ENCODE measurements at places on chromosomes 2 and 18.

GRCh38 chr2:168255103-168255502 is 7.7 kb upstream of the STK39 start:
- no peak for DNase-seq

DNA sequence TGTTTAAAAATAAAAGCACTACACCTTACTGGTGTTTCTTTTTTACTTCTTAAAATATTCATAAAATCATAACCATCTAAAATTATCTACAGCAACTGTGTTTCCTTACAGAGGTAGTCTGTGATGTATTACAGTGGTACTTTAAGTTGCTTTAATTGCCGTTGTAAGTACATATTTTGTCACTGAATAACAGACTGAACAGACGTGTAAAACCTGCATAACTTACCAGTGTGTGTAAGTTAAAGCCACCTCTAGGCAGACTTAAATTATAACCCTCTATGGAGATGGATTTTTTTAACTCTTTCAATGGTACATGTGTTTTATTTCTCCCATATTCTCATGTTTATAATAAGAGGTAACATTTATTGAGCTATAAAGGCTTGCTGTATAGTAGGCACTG is 166.8 kb downstream of the NR4A2 start:
- no peak for DNase-seq

DNA sequence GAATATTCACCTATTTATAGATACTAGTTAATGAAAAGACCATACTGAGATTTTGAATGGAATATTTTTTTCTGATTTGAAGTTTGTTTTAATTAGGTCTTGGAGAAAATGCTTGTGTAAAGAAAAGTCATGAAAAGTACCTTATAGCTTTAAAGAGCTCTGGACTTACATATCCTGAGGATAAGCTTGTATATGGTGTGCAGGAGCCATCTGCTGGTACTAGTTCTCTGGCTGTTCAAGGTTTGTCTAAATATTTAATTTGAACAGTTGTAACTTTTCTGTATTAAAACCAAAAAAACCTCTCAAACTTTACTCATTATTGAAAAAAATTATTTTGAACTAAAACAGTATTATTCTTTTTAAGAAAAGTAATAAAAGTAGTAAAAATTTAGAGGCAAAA is 50.1 kb downstream of the UBR3 start:
- no peak for DNase-seq

DNA sequence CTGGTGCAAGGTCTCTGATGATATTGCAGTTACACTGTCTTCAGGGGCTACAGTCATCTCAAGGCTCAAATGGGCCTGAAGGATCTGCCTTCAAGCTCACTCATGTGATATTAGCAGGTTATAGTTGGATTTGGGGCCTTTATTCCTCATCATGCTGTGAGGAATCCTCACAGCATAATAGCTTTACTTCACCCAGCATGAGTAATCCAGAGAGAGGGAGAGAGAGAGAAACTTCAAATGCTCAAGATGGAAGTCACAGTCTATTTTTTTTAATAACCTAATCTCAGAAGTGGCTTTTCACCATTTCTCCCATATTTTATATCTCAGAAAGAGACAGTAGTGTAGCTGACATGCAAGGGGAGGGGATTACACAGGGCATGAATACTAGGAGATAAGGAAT is 658.7 kb downstream of the EPHA4 start:
- no peak for DNase-seq

- DNase-seq: no peak
Measured at GRCh38 chr18:3458952-3459853, 9.2 kb downstream of the TGIF1 start.

GRCh38 chr18:8989855-8990254 is 112.6 kb upstream of the NDUFV2 start:
- no peak for DNase-seq

GRCh38 chr2:44934983-44935728 is 6.3 kb upstream of the SIX3 start:
- DNase-seq: no peak

DNA sequence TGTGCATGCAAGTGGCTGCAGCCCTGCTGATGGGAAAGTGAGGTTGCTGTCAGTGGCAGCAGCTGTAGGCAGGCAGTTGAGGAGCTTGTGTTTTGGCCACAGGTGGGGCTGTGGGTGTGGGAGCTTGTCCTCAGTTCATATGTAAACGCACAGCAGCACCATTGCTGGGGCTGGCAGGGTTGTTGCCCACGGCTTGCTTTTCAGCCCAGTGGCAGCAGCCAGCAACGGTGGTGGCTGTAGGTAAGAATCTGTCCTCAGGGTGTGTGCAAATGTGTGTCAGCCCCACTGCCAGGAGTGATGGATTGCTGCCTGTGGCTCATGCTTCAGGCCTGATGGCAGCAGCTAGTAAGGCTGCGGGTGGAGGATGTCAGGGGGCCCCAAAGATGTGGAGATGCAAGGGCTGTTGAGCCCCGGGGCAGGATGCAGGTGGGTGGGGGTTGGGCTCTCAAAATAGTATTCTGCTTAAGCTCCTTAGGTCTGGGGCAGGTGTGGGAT is 141.3 kb upstream of the THUMPD2 start:
- no peak for DNase-seq

DNA sequence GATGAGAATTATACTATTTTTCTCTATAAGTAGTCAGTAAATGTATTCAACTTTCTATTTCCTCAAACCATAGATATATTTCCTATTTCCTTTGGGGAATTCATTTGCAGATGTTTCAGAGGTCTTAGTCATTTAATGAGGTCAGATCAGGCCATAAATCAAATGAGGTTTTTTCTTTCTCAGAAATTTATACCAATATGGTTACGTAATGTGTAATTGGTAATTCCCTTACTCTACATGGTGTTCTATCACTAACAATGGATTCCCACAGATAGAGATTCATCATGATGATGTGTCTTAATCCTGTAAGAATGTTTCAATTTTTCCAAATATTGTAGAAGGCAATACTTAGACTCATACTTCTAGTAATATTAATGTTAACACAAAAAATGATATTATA is 108.0 kb downstream of the DPP4 start:
- no peak for DNase-seq

- no peak for DNase-seq
Measured at GRCh38 chr18:36130039-36130831, 536 bp downstream of the ELP2 start.

DNA sequence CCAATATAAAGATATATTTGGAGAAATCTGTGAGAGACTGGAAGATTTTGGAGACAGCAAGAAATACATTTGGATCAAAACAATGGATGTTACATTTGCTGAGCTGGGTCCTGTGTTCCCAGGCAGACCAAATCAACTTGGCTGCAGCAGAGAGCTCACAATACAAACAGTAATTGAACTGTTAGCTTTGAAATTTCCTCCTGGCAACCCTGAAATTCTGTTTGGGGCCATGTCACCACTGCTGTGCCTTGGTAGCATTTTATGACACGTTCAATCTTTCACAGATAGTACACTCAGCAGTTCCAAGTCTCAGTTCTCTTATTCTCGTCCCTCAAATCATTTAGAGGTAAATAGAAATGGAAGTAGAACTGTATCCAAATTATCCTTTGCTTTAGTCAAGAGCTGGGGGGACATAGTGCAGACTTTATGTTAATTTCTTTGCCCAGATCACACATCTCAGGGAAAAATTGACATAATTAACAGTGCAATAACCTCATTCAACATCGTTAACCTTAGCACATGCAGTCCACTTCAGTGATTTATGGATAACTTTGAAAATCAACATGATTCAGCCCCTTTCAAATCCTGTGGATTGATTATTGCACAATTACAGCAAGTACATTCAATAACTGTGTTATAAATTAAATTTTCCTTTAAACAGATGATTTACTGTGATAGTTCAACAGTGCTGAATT is 277.4 kb upstream of the MC4R start:
- DNase-seq: no peak

- no peak for DNase-seq
Measured at GRCh38 chr2:184004289-184004947, 593.9 kb upstream of the ZNF804A start.

DNA sequence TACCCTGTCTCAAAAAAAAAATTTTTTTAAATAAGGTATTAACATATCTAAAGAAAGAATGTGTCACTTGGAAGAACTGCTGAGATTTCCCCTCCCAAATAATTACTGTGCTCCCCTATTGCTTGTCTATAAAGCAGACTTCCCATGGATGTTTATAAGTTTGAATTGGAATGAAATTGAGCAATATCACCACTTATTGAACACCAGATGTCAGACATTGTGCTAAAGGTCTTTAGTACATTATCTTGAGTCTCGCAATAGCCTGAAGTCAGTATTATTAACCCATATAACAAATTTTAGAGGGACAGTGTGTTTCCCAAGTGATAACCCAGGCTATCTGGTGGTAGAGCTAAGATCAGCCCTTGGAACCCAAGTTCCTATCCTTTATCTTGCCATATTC is 102.9 kb upstream of the MSH2 start:
- DNase-seq: no peak

- no peak for DNase-seq
Measured at GRCh38 chr2:233003658-233004555, 9.1 kb downstream of the NGEF start.

DNA sequence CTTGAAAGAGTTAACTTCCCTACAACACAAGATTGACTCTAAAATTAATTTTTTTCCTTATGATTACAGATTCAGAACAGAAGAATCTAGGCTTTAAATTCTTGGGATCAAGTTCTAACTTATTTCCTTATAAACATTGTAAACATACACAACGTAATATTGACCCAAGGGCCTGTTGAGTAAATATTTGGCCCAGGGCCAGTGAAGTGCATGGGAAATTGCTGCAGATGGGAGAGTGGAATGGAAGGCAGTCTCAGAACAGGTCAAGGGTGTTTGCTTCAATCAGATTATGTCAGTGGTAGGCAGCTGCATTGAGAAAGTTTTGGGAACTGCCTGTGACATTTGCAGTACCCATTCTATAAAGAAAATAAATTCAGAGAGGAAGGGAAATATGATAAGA is 137.6 kb downstream of the MYO1B start:
- no peak for DNase-seq

GRCh38 chr2:101704046-101704466 is 6.5 kb downstream of the MAP4K4 start:
- no peak for DNase-seq

- DNase-seq: no peak
Measured at GRCh38 chr2:178521304-178522150, 41.3 kb downstream of the PLEKHA3 start.

DNA sequence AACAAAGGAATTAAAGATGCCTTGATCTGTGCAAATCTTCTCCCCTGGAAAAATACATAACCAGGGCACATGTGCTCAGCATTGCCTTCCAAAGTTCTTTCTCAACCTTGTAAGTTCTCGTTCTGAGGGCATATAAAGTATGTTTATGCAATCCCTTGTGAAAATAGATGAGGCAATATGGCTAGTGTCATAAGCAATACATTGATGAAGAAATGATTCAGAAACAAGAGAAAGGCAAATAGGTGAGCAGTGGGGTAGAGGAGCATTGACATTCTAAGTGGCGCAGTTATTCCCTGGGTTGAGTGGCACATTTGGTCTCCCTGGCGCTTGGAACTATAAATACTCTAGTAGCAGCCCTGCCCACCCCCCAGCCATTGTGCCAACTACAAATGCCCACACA is 57.4 kb upstream of the PGAP1 start:
- no peak for DNase-seq

GRCh38 chr2:109322111-109322510 is 193.1 kb downstream of the SH3RF3 start:
- no peak for DNase-seq

GRCh38 chr2:11343650-11344341 is 640 bp downstream of the ROCK2 start:
- peak; percentile 3 for DNase-seq

DNA sequence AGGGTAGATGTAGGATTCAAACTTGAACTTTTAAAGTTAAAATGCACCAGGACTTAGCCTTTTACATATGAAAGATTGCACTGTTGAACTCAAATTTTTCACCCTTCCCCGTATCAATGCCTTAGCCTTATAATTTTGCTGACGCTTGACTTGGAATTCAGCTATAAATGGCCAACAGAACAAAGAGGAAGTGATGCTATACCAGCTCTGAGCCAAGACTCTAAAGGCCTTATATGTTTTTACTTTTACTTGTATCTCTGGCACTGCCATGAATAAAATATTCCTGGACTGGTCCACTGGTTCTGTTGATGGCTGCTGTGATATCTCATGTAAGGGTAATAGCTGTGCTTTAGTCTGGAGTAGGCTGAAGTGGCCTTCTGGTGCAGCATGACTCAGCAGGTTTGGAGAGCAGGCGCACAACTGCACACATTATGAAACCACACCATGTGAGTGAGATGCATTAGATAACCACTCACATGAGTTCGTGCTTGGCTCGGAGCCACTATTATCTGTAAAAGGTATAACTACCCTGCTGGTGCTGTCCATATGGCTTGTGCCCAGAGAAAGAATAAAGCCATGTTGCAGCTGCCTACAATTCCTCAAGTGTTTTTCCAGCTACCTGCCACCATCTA is 8.4 kb upstream of the IER3IP1 start:
- no peak for DNase-seq

DNA sequence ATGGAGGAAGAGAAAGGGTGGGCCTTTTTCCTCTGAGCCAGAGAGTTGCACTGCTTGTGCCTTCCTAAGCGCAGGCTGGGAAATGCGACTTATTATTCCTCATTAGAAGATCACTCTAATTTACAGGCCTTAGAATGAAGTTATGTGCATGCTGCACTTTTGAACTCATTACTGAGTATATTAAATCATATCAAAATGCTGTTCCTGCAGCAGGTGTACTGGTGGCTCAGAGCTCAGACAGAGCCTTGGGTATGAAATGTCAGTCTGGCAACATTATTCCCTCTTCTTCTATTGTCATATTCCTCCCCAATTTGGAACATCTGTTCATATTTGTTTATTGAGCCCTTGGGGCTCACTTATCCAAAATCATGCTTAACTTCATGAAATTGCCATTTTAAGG is 85.5 kb downstream of the ADCYAP1 start:
- no peak for DNase-seq

DNA sequence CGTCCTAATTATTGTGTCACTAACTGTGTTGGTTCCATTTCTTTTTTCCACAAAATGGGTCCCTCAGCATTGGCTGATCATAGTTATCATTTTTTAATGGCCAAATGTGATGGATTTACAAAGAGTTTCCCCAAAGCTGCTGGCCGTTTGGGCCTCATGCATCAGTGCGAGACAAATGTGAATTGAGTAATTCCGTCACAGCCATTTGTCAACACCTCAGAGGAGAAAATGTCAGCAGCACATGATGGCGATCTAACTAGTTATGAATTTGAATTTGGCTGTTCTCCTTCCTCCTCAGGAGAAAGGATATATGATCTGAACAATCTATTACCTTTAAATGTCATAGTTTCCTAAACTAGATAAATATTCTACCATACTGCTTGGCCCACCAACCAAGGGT is 54.9 kb upstream of the SP3 start:
- DNase-seq: no peak
